Heart right ventricle (tissue), 16 donors: ENCODE measurements at places on chromosomes 16 and 17. TPM values are rescaled to one million over a fixed set of nuclear protein-coding genes. Genes with fewer than 3 reads are reported as not detected.

GRCh38 chr16:78749745-78750268 lies 650.4 kb downstream of the WWOX start:
- DNase-seq = no peak

MYO19 gene
- polyA plus RNA-seq = 40.4 TPM

DNA sequence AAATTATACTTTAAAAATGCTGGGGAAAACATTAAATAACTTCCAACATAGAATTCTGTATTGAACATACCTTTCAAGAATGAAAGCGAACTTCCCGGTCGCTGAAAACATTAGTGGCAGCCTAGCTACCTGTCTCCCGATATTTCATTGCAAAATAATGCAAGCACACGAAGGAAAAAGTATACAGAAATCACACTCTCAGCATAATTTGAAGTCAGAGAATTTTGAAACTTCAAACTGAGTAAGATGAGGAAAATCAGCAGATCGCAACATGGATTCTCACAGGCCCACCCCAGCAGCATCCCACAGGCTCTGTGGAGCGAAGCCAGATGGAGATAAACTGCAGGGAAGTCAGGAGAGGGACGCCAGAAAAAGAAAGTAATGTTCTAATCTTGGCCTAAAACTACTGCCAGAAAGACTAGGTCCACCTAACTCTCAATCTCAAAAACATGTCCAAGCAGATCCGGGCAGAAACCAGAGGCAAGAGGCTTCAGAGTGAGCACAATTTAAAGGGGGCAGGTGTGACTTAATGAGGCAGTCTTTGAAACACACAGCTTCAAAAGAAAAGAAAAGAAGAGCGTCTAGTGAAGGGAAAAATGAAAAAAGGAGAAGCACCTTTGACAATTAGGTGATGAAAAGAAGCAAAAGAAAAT lies 4.8 kb upstream of the GOSR1 start:
- no peak for DNase-seq

DNA sequence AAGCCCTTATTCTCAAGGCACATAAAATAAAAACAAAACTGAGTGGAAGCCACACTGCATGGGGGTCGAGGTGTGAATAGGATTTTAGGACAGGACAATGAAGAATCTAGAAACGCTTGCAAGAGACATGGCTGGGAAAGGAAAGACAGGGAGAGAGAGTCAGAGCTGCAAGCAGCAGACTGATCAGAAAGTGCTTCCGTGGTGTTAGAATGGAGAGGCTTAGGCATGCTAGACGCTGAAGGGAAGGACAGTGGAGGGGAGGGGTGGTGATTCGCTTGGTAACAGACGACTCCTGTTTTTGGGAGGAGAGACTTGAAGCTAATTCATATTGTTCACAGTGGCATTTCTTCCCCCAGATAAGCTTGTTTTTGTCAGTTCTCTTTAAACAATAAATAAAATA lies 173.5 kb downstream of the AIPL1 start:
- DNase-seq = no peak

GRCh38 chr16:3038256-3038655 lies 1.5 kb upstream of the BICDL2 start:
- DNase-seq = no peak
